Muscle of back (tissue), 13 donors: ENCODE measurements at places on chromosomes 2 and 18.

DNA sequence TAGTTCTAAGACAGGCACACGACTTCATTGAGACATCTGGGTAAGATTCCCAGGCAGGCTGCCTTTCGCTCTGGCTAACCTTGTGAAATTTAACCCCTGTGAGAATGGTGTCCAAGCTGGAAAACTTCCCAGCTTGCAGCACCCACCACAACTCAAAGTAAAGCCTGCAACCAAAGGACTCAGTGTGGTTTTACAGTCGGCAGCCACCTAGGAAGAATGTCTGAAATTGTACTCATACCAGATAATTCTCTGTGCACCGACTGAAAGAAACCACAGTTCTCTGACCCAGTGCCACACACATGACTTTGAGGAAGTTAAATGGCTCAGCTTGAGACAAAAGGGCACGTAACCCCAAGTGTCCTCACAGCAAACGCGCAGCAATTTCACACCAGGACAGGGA, 125.7 kb downstream of the RBMS1 start:
- peak; percentile 91 for DNase-seq

GRCh38 chr2:129192117-129192516, 787.3 kb upstream of the RAB6C start:
- DNase-seq: no peak

DNA sequence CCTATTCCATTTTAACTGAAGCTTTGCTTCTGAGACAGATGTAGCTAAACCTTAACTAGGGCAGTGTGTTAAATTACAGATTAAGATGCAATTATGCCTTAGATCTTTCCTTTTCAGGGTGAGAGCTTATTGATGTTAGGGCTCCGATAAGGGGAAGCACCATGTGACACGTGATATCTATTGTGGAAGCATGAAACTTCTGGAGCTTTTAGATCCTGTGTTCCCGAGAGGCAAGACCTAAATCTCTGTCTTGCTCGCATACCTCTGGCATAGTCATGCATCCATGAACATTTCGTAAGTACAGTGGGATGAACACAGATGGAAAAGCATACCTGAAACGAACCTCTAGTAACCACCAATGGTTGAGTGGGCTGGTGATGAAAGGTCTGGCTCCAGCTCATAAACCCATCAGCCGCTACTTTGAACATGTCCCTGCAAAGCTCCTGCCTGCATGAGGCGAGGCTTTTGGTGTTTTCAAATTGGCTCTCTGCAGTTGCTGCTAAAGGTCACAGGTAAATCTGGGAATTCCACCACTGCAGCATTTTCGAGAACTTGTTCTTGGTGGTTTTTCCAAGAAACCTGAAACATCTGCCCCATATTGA, 3.7 kb upstream of the NRP2 start:
- no peak for DNase-seq

GRCh38 chr2:201233192-201233811, 27.0 kb upstream of the CASP8 start:
- no peak for DNase-seq

GRCh38 chr2:63435070-63435469, 153.2 kb downstream of the WDPCP start:
- no peak for DNase-seq

GRCh38 chr2:1990724-1991123, 246.4 kb upstream of the PXDN start:
- DNase-seq: peak; percentile 40
